Endodermal cell (in vitro differentiated cells): ENCODE measurements at places on chromosomes 3 and 15. TPM values are rescaled to one million over a fixed set of nuclear protein-coding genes. Genes with fewer than 3 reads are reported as not detected.

CLN6 gene
- 32.6 to 58.7 TPM (median 51.6 TPM) in 3 replicates for total RNA-seq

GP5 gene
- total RNA-seq, result 0.09 TPM in 1 of 2 replicates, not detected in the other

CYP1A2 gene
- total RNA-seq, result not detected in 3 replicates

P2RY14 gene
- total RNA-seq, result not detected in 2 replicates

SHF gene
- 26.8 to 54.3 TPM (median 53.8 TPM) in 3 replicates for total RNA-seq

POLQ gene
- total RNA-seq, result 10.1 and 12.6 TPM in 2 replicates

ATP13A4 gene
- total RNA-seq, result 0.57 and 0.86 TPM in 2 replicates

C2CD4B gene
- 0.22 to 0.75 TPM (median 0.40 TPM) in 3 replicates for total RNA-seq

GATM gene
- 32.4 and 35.2 TPM in 2 replicates for total RNA-seq

POTEB3 gene
- not detected in 3 replicates for total RNA-seq

DNA sequence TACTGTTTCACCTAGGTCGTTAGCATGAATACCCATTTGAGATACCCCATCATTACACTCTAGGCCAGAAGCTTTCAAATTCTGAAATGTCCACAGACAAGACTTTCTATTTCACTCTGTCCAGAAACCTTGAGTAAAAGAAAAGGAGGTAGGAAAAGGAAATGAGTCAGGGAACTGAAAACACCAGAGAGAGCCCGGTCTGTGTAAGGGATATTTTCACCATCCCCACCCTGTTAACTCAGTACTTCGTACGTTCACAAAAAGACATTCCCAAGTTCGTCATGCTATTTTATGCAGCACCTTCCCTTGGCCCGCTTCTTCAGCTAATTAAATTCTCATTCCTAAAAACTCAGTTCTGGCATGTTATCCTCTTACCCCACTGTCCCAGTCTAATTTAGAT lies 89.4 kb upstream of the SOX2 start:
- no peaks in the 10 kb centered on the region for H3K27me3 ChIP-seq
- no peaks in the 10 kb centered on the region for H3K36me3 ChIP-seq
- no peak for DNase-seq
- no peak overlapping the region for H3K27ac ChIP-seq

GRCh38 chr3:106514431-106514830 lies 645.6 kb upstream of the CBLB start:
- H3K27me3 ChIP-seq, result no peaks in the 10 kb centered on the region
- no peaks in the 10 kb centered on the region for H3K4me1 ChIP-seq
- no peak for DNase-seq
- H3K27ac ChIP-seq, result no peak overlapping the region
- H3K4me3 ChIP-seq, result no peak overlapping the region

DNA sequence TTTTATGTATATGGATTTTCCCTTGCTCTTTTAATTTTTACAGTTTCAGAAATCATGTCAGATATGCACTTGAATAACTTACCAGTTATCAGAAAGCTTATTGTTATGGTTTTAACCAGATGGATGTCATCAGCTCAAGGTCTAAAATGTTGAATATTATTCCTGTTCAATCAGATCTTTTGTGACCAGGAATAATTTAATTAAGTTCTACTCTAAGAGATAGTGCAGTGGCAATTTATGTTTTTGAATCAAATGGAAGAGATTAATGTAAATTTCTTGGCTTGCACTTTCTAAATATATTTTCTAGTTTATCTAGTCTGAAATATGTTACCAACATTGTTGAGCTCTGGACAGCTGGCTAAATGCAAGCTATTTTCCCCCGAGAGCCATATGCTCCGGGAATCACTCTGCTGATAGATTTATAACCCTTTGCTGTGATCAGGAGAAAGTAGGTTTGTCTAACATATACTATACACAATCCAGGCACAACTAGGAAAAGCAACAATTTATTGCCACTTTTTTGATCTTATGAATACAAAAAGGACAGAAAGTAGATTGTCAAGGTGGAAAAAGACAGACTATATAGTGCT lies 76.8 kb upstream of the CD96 start:
- H3K4me1 ChIP-seq, result no peaks in the 10 kb centered on the region
- H3K27me3 ChIP-seq, result no peaks in the 10 kb centered on the region
- H3K27ac ChIP-seq, result no peak overlapping the region
- H3K4me3 ChIP-seq, result no peak overlapping the region

- H3K27me3 ChIP-seq, result no peaks in the 10 kb centered on the region
- no peak overlapping the region for H3K4me3 ChIP-seq
- H3K36me3 ChIP-seq, result no peaks in the 10 kb centered on the region
- DNase-seq, result no peak
These were observed 187.1 kb downstream of the RAP2B start for GRCh38 chr3:153349108-153349499.

- no peaks in the 10 kb centered on the region for H3K4me1 ChIP-seq
- no peaks in the 10 kb centered on the region for H3K27me3 ChIP-seq
- no peaks in the 10 kb centered on the region for H3K36me3 ChIP-seq
- H3K4me3 ChIP-seq, result no peak overlapping the region
- H3K27ac ChIP-seq, result no peak overlapping the region
- no peak for DNase-seq
These were observed 137.7 kb downstream of the BBX start for GRCh38 chr3:107660306-107660976.

GRCh38 chr3:51709004-51709420 lies 2.1 kb downstream of the GRM2 start:
- no peak overlapping the region for H3K27ac ChIP-seq
- H3K27me3 ChIP-seq, result peaks cover 21% of the 10 kb centered on the region
- peak; percentile 44 for DNase-seq
- H3K4me3 ChIP-seq, result no peak overlapping the region

GRCh38 chr3:139519998-139520737 lies 19.4 kb downstream of the RBP1 start:
- H3K27me3 ChIP-seq, result no peaks in the 10 kb centered on the region
- H3K36me3 ChIP-seq, result no peaks in the 10 kb centered on the region
- peak; percentile 86 for DNase-seq
- no peak overlapping the region for H3K27ac ChIP-seq

DNA sequence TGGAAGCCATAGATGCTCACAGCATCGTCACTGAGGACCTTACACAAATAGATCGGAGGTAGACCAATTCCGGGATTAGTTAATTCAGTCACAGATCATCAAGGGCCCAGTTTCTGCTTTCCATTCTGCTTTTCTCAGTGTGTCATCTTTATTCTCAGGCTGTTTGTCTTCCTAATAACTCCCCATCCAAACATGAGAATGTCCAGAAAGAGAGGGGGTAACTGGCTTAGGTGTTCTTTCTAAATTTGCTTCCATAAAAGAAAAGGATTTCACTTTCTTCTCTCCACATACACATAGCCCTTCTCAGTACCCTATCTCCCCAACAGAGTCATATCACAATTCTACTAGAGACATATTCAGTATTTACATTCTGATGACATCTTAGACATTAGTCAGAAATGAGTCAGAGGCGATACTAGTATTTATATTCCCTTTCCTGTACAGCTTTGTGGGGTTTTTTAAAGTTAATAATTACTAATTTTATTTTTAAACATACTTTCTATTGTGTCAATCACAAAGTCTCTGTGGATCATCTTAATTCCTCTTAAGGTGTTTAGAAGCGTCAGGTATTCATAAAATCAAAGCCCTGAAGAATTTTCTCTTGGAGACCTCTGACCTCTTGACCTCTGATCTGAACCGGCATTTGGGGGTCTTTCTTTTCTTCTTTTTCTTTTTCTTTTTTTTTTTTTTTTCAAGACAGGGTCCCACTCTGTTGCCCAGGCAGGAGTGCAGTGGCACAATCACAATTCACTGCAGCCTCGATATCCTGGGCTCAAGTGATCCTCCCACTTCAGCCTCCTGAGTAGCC lies 24.3 kb upstream of the IL12A start:
- H3K27ac ChIP-seq, result no peak overlapping the region
- H3K36me3 ChIP-seq, result no peaks in the 10 kb centered on the region
- no peak for DNase-seq
- H3K4me1 ChIP-seq, result no peaks in the 10 kb centered on the region
- H3K4me3 ChIP-seq, result no peak overlapping the region

DNA sequence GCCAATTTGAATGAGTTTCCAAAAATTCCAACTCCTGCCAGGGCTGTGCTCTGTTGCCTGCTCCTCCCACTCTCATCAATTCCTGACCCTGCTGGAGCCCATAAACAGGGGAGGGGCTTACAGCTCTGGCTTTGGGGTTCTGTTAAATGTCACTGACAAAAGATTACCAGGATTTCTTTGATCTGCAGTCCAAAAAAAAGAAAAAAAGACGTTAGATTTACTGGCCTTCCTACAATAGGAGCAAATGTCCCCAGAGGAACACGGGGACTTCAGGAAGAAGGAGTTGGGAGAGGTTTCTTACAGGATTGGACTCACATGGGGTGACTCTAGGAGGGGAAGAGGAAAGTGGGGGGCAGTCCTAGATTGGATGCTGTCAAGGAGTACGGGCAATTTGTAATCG lies 84.3 kb upstream of the RNF7 start:
- H3K27ac ChIP-seq, result no peak overlapping the region
- H3K36me3 ChIP-seq, result no peaks in the 10 kb centered on the region
- no peak for DNase-seq
- H3K27me3 ChIP-seq, result peaks cover 13% of the 10 kb centered on the region
- no peak overlapping the region for H3K4me3 ChIP-seq
- no peaks in the 10 kb centered on the region for H3K4me1 ChIP-seq

GRCh38 chr3:55006244-55006676 lies 78.4 kb upstream of the LRTM1 start:
- no peak overlapping the region for H3K27ac ChIP-seq
- H3K27me3 ChIP-seq, result no peaks in the 10 kb centered on the region
- H3K4me1 ChIP-seq, result no peaks in the 10 kb centered on the region
- H3K36me3 ChIP-seq, result no peaks in the 10 kb centered on the region

DNA sequence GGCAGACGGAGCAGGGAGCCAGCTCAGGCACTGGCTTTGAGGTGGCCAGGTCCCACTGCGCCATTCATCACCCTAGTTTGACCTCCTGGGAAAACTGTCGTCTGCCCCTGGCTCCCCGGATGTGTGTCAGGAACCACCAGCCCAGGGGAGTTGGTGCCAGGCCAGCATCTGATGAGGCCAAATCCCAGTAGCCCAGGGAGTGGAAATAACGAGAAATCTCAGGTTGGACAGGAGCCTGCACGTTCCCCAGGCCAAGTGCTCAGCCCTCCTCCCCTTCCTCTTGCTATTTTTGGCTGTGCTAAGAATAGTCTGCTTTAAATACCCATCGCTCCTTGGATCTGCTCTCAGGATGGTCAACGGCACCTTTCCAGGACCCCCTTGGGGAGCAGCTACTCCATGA lies 93.1 kb upstream of the RPL32 start:
- DNase-seq, result no peak
- no peaks in the 10 kb centered on the region for H3K4me1 ChIP-seq
- peaks cover 6% of the 10 kb centered on the region for H3K36me3 ChIP-seq
- H3K4me3 ChIP-seq, result no peak overlapping the region

DNA sequence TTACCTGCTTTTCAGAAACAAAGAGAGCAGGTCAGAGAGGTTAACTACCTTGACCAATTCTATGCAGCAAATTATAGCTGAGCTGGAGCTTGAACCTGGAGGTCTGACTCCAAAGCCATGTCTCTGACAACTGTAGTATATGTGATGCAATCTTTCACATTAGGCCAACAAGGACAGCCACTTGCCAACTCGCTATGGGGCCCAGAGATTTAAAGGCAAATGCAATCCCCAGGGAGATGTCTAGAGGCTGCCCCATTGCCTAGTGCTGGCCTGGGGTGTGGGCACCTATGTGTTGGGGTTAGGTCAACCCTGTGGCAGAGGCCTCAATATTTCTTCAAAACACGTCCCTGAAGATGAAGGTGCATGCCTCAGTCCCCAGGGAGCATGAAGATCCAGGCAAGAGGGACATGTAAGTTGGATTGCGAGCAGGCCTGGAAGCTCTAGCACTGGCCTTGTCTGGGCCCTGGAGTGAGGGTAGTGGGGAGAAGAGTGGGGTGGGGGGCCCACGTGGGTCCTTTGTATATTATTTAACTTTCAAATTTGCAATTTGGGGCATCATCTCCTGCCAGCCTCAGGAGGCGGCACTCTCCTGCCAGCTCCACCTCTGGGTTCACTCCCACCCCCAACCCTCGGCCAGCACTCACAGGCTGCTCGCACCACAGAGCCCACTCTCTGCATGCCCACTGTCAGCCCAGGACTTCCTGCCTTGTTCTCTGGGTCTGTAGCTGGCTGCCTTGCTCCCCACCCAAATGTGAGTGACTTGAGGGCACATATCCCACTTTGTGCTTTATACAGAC lies 64.3 kb downstream of the SLC12A8 start:
- no peaks in the 10 kb centered on the region for H3K36me3 ChIP-seq
- no peak overlapping the region for H3K4me3 ChIP-seq
- no peak overlapping the region for H3K27ac ChIP-seq
- peaks cover 9% of the 10 kb centered on the region for H3K4me1 ChIP-seq
- peak; percentile 38 for DNase-seq

DNA sequence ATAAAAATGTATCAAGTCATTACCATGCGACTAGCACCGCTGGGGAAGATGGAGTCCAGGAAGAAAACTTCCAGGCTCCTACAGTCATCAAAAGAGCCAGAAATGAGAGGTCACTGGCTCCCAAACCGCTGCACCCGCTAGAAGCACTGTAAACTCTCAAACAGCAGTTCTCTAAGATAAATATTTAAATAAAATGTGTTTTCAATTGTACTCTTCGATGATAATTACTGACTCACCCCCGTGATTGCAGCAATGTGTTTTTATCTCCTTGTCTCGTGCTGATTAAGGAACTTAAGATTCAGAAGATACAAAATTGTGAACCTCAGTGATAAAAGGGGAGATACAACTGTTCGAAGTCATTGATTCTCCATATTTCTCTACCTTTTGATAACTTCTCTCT lies 45.8 kb upstream of the FOXP1 start:
- DNase-seq, result no peak
- H3K4me1 ChIP-seq, result no peaks in the 10 kb centered on the region
- no peak overlapping the region for H3K4me3 ChIP-seq
- H3K27me3 ChIP-seq, result no peaks in the 10 kb centered on the region
- H3K27ac ChIP-seq, result no peak overlapping the region

GRCh38 chr3:147760085-147760484 lies 350.9 kb downstream of the ZIC1 start:
- H3K36me3 ChIP-seq, result no peaks in the 10 kb centered on the region
- no peak overlapping the region for H3K4me3 ChIP-seq
- no peak for DNase-seq
- no peaks in the 10 kb centered on the region for H3K4me1 ChIP-seq

DNA sequence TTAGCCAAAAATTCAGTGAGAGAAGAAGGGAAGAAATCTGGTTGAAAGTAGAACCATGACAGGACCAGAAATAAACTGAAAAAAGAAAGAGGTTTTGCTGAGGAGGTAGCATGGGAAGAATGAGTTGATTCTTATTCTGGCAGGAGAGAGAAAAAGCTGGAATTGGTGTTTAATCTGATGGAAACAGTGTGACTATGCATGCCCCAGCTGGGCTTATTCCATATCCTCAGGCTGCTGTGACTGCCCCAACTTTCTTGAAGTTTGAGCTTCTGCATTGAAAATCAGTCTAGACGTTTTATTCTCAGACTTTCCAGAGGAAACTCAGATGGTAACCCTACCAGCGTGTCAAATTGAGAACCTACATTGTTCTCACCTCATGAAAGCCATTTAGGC lies 352.5 kb upstream of the DCBLD2 start:
- no peak for DNase-seq
- H3K4me3 ChIP-seq, result no peak overlapping the region
- H3K27me3 ChIP-seq, result no peaks in the 10 kb centered on the region

DNA sequence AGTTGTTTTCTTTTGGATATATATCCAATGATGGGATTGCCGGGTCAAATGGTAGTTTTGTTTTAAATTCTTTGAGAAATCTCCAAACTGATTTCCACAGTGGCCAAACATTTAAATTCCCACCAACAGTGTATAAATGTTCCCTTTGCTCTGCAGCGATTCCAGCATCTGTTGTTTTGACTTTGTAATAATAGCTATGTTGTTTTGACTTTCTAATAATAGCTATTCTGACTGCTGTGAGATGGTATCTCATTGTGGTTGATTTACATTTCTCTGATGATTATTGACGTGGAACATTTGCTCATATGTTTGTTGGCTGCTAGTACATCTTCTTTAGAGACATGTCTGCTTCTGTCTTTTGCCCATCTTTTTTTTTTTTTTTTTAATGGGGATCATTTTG lies 332.2 kb upstream of the GBE1 start:
- no peak overlapping the region for H3K4me3 ChIP-seq
- H3K27me3 ChIP-seq, result no peaks in the 10 kb centered on the region
- no peaks in the 10 kb centered on the region for H3K4me1 ChIP-seq
- H3K36me3 ChIP-seq, result no peaks in the 10 kb centered on the region
- no peak for DNase-seq
